ENCODE measurements at places on chromosomes 3 and 15.
A peak's percentile ranks its signal among the peaks of the same experiment; 100 is the strongest.

DNA sequence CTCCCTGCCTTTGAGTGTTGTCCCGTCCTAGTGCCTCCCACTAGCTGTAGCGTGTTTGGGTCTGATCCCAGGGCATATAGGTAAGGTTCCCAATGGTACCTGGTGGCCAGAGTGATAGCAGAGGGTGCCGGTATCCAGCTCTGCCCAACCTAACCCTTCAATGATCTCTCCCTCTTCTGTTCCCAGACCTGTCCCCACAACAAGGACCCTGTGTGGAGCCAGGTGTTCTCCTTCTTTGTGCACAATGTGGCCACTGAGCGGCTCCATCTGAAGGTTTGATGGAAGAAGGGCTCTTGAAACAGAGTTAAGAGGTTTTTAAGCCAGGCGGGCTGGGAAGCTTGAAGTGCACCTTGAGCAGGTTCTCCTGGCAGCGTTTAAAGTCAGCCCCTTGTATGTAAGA is 35.5 kb downstream of the ESYT3 start:
- DNase-seq, result no peak

- no peak for DNase-seq
These were observed 83.9 kb upstream of the PSMD6 start for GRCh38 chr3:64107190-64107589.

DNA sequence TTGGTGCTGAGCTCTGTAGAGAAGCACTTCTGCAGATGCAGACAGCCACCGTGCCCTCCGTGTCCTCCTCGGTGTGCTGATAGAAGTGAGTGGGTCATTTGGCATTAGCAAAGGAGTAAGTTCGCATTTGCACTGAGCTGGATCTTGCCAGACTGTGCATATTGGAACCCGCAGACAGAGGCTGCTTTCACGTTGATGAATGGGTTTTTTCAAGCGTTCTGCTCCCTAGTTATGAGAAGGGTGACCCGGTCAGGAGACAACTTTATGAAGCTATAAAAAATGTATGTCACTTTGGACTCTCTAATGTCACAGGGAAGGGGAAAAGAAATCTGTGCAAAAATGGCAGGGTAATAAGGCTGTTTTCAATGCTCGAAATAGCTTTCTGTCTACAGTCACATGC is 739.4 kb downstream of the MCTP2 start:
- DNase-seq, result no peak

GRCh38 chr3:123802007-123802625 is 82.0 kb downstream of the MYLK start:
- DNase-seq, result no peak

GRCh38 chr3:151096716-151097115 is 11.3 kb downstream of the MED12L start:
- no peak for DNase-seq

DNA sequence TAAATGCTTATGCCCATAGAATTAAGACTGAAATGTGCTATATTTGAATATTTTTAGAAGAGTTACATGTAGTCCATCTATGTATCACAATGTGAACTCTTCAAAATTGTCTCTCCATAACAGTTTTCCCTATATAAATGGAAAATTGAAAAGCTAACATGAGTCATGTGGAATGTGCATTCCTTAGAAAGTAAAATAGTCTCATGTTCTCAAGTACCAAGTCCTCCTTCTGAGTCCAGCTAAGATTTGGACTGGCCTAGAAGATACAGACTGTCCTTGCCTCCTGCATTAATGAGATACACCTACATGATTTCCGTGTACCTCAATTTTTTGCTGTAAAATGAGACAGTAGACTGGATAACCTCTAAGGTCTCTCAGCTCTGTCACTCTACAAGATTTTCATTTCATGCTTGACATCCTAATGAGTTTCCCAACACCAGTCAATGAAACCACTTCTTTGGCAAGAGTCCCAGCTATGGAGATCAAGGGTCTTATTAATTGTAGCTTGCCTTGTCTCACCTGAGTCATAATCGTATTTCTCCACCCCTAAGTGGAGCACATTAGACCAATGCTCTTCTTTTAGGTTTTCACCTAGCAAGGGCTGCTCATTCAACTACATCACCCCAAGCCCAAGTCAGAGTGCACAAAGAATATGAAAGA is 350.6 kb upstream of the IL12A start:
- no peak for DNase-seq

DNA sequence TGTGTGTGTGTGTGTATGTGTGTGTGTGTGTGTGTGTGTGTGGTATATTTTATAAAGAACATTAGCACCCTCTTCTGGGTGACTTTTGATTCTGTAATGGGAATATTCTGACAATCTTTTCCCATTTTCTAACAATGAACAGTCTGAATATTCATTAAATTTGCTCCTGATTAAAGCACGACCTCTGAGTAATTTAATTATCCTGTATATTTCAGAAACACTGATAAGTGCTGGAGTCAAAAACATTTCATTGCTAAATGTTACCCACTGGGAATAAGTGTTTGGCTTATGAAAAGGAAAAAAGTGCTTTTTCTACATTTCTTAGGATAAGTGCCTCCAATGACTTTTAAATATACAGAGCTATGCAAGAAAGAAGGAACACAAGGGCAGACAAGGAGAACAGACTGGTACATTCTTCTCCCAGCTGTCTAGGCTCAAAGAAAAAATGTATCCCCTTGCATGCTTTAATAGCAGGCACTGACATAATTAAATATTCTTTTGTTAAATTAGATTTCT is 32.3 kb upstream of the SYNPR start:
- DNase-seq, result no peak

GRCh38 chr3:189084620-189085019 is 87.2 kb upstream of the TPRG1 start:
- DNase-seq, result no peak

DNA sequence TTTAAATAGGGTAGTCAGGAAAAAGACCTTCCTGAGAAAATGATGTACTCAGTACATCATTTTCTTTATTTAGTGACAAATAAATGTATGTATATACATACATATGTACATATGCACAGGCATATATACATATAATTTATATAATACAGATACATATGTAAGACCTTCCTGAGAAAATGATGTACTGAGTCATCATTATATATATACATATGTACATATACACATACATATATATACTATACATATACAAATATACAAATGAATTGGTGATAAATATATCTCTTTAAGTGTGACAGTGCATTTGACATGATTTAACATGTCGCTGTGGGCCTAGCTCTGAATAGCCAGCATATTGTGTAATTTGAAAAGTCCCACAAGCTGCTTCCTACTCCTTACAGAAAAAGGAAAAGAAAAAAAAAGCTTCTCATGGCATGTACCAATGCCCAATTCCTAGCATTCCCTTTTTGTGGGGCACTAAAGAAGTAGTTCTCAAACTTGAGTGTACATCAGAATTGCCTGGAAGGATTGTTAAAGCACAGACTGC is 208.1 kb upstream of the UMPS start:
- DNase-seq, result no peak

DNA sequence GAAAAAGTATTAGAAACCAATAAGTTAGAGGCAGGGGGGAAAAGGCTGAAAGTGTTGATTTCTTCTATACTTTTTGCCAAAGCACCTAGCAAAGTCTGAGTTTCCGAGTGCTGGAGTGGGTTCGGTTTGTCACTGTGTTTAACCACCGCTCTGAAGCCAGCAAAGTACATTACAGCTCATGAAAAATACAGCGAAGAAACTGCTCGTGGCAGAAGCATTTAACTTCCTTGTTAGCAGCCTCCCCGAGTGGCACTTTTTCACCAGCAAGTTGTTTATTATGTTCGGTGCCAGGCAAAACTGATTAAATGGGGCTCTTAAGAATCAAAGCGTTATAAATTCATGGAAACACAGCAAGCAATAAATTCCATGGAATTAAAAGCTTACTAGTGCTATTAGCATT is 313.6 kb downstream of the FOXP1 start:
- DNase-seq, result no peak

DNA sequence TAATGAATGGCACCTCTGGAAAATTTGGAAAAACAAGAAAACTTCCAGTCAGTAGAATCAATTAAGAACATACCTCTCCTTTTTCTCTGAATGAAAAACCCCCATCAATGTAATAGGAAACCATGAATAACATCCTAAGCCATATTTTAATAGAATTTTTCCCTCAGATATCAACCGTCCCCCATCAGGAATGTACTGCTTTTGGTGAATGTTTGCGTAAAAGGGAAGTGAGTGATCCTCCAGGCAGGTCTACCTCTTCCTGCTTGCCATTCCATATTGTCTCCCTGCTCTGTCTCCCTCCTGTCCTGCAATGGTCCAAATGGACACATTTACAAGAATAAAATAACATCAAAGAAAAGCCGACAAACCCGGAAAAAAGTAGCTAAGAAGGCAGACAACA is 30.8 kb downstream of the LAMP3 start:
- no peak for DNase-seq

- no peak for DNase-seq
These were observed 125.9 kb upstream of the PHLDB2 start for GRCh38 chr3:111733154-111733553.

DNA sequence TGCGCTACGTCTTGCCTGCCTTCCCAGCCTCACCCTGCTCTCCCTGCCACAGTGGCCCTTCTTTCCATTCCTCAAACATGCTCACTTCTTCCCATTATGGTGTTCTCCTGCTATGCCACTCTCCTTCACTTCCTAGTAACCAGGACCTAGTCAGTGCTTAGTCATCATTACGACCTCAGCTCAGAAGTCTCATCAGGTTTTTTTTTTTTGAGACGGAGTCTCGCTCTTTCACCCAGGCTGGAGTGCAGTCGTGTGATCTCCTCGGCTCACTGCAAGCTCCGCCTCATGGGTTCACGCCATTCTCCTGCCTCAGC is 149.5 kb downstream of the GREM1 start:
- DNase-seq, result no peak

GRCh38 chr15:93378558-93378957 is 289.5 kb upstream of the RGMA start:
- DNase-seq, result no peak

GRCh38 chr3:19248767-19249166 is 100.5 kb downstream of the KCNH8 start:
- no peak for DNase-seq

DNA sequence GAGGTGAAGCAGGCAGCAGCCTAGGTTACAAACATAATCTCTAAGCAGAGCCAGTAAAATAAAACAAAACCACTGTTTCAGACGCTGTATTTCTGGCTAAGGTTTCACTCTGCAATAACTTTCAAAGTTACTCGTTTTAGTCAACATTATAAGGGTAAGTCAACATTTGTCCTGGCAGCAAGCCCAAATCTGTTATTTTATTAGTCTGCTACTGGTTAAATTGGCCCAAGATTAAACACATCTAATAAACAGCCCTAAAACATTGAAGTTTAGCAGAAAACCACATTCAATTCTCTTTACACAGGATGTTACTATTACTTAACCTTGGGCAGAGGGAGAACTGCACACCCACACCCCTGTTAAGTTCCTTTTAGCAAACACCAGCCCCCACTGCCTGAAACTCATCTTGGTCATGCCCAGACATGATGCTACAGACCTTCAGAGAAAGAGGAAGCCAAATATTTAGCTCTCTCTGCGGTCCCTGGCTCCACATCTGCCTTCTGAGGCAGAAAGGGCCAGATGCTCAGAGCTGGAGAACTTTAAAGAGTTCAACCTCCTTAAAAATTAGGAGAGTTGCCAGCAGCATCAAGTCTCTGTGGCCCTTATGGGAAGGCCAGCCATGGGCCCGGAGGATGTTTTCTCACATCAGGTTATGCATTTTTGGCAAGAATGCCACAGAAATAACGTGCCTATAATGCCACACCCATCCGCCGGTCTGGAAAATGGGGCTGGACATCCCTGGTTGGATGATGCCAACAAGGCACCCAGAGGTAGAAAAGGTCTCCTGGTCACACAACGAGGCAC is 17.9 kb downstream of the ARHGEF3 start:
- DNase-seq, result peak; percentile 67

DNA sequence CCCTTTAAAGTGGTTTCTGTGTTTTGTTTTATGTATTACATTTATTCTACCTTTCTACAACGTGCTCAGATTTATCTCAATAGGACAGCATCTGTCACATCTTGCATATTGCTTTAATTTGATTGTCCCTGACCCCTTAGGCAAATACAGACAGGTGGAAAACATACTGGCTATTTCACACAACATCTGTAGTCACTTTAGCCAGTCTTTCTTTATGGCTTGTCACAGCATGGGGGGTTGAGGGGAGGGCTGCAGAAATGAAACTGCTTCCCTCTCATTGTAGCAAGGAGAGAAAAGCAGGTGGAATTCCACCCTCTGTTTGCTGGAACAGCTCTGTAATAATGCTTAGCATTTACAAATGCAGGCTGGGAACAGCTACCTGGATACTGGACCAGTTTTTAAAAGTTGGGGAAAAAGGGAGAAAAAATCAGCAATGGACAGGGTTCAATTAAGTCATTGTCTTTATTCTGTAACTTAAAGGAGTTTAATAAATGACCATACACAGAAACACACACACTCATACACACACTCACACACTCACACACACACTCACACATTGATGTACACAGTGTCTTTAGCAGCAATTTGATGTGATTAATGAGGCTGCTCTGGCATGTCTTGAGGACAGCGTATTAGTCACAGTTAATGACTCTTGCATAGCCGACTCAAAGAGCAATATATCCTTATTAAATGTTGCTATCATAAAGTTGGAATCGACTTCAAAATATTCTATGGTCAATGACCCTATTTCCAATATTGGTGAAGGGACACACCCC is 283.7 kb upstream of the GBE1 start:
- DNase-seq, result no peak

DNA sequence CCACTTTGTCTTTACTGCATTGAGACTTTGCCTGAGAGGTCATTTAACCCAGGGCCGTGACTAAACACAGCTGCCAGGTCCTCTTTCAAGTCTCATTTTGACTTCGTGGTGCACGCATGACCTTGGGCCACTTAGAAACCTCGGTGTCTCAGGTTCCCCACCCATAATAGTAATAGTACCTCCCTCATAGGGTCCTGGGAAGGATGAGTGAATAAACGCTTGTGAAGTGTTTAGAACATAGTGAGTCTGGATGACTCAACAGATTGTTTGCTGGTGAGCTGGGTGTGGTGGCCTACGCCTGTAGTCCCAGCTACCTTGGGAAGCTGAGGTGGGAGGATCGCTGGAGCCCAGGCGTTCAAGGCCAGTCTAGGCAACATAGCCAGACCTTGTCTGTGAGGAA is 56.3 kb downstream of the BDH1 start:
- DNase-seq, result no peak

DNA sequence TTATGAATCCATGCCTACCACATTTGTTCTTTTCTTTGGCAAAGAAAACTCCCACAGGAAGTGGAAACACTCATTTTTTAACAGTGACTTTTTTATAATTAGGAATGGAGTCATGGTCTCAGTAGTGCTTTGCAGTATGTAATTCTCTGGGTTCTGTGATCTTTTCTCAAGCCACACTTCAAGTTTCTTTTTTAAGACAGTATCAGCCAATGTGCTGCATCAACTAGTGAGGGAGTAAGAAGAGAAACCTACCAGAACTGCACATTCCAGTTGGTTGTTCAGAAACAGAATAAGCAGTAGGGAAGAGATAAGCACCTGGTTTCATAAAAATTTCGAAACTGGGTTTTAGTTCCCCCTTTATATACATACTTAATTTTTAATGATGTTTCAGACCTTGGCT is 126.3 kb downstream of the FOXB1 start:
- DNase-seq, result no peak

DNA sequence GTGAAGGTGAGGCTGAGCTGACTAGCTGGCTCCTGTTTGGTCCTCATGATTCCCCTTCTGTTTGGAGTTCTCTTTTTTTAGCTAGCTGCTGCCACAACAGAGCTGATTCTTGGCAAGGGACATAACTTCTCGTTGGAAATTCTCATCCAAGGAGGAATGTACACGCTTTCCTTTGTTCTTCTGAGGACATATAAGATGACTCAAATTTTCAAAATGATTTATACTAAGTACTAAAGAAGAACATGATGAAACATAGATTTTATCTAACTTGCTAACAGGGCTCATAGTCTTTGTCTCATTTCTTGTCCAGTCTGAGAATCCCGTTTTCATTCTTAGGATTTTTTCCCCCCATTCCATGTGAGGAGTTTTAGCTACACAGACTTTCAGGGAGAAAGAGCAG is 2.9 kb upstream of the TFG start:
- DNase-seq, result no peak
